ENCODE measurements at places on chromosomes 1 and 21.

- no peak for DNase-seq
Measured at GRCh38 chr1:43731867-43732531, 24.7 kb downstream of the ST3GAL3 start.

- no peak for DNase-seq
Measured at GRCh38 chr1:232292239-232292638, 337.7 kb downstream of the SIPA1L2 start.

DNA sequence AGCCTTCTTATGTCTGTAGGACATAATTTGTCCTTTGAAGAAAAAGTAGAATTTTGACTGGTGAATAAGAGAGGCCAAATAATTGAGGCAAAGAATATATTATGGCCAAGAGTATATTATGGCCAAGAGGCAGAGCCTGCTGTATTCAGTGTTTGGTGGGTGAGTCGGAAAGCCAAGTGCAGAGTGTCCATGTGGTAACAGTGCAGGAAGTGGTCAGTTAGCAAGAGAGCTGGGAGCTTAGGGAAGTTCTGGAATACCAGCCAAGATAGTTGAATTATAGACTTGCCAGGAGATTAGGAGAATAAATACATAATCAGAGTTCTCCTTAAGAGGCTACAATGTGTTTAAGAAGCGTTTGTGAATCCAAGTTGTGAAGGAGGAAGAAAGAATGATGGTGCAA is 131.5 kb upstream of the LMO4 start:
- no peak for DNase-seq

DNA sequence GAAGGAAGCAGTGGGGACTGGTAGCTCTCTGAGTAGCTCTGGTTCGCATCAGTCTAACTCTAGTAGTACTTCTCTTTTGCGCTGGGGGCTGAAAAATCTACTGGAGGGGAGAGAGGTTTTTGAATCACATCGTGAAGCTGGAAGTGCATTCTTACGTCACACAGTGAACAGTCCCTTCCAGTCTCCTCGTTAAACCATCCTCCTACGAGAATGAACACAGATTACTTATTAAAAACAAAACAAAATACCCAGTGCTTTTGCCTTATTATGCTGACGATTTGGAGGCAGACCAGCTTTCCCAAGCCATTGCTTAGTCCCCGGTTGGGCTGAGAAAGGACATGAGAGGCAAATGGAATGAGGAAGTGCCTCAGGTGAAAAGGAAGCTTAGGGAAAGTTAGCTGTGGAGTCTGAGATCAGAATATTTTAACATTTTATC is 16.1 kb downstream of the HUNK start:
- no peak for DNase-seq

DNA sequence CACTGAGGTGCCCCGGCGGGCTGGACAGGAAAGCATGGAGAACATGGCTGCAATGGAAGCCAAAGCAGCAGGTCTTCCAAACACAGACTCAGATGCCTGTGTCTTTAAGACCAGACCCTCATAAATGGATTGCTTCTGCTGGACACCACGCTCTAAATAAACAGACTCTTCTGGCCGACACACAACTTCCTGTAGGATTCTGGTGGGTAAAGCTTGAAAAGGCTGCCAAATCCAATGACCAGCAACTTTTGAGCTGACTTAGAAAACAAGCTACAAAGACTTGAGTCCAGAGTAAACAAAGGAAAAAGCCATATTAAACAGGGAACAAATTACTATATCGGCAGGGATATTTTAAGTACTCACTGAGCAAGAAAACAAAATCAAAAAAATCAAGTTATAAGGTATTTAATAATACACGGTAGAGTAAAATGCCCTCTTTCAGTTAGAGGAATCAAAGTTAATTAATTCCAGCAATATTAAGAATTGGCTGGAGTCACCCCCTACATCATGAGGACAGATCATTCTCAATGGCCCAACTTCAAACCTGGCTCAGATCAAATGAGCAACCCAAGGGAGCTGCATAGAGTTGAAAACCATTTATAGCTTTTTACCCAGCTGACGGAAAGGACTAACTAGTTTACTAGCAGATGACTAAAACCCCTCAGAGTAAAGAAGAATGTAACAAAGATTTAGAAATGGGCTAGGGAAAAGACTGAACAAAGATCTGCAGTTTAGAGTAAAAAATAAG is 102.4 kb downstream of the TGFBR3 start:
- no peak for DNase-seq

GRCh38 chr1:66535061-66535460 is 1.1 kb downstream of the SGIP1 start:
- DNase-seq, result no peak

- DNase-seq, result no peak
Measured at GRCh38 chr1:206782448-206782847, 10.2 kb upstream of the IL10 start.

GRCh38 chr21:46219591-46220239 is 8.9 kb downstream of the LSS start:
- DNase-seq, result no peak

DNA sequence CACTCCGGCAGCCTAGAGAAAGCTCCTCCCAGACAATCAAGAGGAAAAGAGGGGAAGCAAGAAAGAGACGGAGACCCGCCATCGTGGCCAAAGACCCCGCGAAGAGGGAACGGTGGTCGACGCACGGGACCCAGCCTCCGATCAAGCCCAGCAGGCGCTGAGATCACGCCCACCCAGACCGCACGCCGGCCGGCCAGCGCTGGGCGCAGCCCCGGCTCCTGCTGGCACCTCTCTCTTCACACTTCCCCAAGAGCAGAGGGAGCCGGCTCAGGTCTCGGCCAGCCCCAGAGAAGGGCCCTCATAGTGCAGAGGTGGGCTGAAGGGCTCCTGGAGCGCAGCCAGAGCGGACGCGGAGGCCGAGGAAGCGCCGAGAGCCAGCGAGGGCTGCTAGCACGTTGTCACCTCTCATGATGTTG is 918.4 kb upstream of the ADAMTS5 start:
- DNase-seq, result no peak

DNA sequence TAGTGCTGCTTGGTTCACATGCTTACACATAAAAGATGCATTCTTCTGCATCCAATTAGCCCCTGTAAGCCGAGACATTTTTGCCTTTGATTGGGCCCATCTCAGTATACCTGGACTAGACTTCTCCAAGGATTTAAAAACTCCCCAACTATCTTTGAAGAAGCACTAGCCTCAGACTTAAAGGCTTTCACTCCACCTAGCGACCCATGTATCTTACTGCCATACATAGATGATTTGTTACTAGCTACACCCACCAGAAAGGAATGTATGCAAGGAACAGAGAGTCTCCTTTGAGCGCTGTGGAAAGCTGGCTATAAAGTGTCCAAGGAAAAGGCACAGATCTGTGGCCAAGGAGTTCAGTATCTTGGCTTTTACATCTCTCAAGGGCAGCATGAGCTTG is 91.7 kb downstream of the LIPI start:
- no peak for DNase-seq

DNA sequence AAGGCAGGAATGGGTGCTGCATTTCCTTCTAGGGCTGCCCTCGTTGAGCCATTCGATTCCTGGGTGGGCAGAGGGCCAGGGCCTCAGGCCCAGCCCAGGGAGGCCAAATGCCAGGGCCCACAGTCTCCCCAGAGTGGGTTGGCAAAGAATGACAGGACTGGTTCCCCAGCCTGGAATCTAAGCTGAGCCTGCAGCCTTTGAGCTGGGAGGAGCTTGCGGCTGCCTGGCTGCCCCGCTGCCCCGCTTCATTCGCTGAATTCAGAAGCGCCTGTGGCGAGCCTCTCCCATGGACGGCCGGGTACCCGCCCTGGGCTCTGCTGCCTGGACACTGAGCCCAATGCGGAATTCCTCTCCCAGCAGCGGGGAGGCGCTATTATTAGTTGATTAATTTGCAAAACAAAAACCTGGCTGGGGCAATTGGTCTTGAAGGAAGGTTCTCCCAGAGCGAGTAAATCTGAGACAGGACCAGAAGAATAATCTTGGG is 32.3 kb upstream of the TARDBP start:
- DNase-seq, result no peak

DNA sequence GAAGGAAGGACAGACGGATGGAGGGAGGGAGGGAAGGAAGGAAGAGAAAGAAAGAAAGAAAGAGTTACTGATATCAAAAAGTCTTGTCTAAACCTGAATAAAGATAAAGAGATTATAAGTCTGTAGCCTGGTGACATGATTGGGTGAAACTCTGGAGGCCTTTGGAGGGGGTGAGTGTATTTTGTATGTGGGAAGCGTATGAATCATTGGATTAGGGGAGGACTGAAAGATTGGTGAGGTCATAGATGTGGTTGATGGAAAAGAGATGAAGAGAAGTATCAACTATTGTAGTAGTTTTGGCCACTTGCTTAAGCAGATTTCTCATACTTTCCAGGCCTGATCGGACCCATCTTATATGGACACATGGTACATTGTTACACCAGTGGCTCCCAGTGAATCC is 11.5 kb upstream of the KCNJ6 start:
- no peak for DNase-seq

DNA sequence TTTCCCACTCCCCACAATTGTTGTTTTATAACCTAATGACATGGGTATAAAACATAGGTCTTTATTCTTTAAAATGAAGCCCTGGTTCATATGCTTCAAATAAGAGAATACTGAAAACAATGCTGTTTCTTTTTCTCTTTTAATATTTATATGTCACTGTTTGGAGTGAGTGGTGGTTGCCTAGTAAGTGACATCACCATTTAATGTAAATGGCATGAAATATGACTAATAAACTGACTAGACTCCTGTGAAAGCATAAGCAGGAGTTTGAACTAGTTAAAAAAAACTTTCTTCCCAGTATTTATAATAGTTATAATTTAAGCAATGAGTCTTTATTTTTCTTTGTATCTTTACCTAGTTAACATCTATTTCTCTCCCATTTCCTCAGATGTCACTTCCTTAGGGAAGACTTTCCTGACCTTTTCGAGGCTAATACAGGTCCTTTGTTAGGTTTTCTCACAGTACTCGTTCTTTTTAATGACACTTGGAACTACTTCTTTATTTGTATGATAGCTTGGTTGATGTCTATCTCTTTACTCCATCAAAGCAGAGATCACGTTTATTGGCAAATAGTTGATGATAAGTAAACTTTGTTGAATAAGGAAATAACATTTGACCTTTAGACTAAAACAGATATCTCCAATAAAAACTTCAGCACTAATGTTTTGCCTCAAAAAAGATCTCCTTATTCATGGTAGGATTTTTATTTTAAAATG is 105.4 kb upstream of the PDC start:
- DNase-seq, result no peak

- no peak for DNase-seq
Measured at GRCh38 chr1:63975481-63975880, 201.7 kb downstream of the ROR1 start.

DNA sequence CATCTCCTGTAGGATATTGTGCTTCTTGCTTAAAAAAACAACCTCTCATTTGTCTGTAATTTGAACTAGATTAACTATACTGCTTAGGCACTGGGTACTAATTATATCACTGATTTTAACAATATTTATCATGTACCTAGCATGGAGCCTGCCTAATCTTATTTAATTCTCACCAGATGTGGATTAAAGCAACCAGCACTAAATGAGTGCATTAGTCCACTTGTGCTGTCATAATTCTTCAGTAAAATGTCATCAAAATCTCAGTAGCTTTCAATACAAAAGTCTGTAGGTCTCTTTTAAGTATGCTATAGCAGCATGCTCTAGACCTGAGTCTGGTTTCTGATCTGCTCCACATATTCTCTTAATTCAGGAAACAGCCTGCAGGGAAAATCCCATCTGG is 368.1 kb downstream of the NCAM2 start:
- no peak for DNase-seq

DNA sequence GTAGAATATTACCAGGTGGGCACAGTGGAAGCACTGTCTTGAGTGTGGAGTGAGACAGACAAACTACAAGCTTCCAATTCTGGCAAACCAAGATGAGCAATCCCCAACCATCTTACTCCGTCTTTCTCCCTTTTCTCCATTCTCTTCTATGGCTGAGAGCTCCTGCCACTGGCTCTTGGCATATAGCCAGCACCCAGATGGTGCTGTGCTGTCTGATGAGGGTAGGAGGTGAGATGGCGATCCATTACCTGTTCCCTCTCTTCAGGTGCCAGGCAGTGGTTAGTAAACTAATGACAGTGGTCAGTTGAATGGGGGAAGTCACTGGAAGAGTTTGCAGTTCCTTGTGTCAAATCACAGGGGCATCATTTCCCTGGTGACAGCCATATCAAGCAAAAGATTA is 108.4 kb downstream of the FNBP1L start:
- no peak for DNase-seq

DNA sequence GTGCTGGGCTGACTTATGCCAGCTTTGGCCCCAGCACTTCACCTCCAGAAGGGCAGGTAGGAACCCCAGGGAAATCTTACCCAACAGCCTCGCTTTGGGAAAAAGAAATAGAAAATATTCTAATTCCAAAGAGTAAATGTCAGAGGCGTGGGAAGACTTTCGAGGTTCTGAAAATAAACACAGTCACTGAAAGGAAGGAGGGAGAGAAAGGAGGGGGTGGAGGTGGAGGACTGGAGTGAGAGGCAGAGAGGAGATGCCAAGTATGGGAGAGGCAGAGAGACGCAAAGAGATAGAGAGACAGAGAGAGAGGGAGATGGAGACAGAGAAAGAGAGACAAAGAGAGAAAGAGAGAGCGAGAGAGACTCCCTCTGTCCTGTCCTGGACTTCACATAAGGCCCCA is 395.0 kb downstream of the PTPRU start:
- no peak for DNase-seq

GRCh38 chr21:45455674-45456583 is 51.0 kb downstream of the COL18A1 start:
- DNase-seq, result no peak

DNA sequence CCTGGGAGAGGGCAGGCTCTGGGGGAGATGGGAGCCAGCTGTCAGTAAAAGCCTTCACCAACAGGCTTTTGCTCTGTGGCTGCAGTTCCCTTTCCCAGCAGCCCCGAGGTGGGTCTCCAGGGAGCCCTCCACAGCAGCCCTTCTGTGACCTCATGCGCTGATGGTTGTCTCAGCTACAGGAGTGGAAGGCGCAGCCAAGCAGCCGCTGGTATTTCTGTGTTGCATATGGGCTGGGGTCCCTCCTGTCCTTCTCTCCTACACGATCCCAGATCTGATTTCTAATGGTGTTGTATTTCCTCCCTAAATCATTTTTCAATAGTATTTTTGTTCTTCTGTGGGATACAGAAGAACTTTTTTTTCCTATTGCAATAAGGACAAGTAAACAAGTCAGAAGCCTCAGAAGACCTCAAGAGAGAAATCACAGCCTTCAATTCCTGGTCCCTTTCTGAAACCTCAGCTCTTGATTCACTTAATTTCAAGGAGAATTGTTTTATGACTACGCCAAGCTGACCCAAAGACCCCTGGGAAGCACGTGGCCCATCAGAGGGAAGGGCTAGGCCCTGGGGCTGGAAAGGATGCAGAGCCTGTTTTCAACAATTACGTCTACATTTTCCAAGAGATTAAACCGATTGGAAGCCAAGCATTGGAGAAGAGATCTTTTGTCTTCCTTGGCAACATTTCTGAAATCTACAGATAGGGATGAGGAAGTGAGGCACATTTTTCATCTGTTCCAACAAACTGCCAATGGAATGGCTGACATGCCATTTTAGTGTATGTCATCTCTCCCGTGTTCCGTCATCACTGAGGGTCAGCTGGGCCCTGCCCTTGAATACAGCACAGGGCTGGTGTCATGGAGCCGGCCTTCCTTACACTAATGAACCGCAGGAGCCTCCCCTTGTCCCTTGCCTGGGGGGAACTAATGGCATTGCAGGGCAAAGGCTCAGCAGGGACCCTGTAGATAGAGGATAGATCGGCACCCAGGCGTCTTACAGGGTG is 42.0 kb upstream of the SCCPDH start:
- no peak for DNase-seq

Measured in activated naive CD4-positive, alpha-beta T cell (primary cell).